ENCODE measurements at places on chromosomes 2 and 18. TPM values are rescaled to one million over a fixed set of nuclear protein-coding genes. Genes with fewer than 3 reads are reported as not detected.

The SCN3A gene
- polyA plus RNA-seq, result 2.4 TPM

DNA sequence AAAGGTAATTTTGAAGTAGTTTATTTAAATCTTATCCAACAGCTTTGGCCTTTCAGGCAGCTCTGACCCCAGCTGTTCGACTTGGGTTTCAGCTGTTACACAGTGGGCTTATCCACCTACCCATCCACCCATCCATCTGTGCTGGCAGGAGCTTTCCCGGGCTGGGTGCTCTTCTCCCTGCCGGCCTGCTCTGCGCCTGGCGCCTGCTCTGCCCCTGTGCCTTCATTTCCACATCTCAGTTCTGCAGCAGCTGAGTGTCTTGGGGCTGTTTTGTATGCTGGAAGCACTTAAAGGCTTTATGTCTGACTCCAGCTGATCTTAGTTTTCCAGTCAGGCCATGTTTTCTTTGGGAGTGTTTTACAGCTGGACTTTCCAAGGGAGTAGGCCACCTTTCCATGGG is 24.2 kb downstream of the LDLRAD4 start:
- DNase-seq, result no peak

The REG1B gene
- polyA plus RNA-seq, result not detected

The AGFG1 gene
- polyA plus RNA-seq, result 62.4 TPM

The TMEM169 gene
- polyA plus RNA-seq, result 0.91 TPM
